ENCODE measurements at places on chromosomes 4 and X. TPM values are rescaled to one million over a fixed set of nuclear protein-coding genes. Genes with fewer than 3 reads are reported as not detected.

GRCh38 chr4:74426101-74426500, 18.8 kb upstream of the AREG start:
- no peak overlapping the region for H3K4me3 ChIP-seq
- peaks cover 4% of the 10 kb centered on the region for H3K4me1 ChIP-seq
- H3K36me3 ChIP-seq: no peaks in the 10 kb centered on the region
- H3K27ac ChIP-seq: no peak overlapping the region
- H3K27me3 ChIP-seq: peaks cover 3% of the 10 kb centered on the region

DNA sequence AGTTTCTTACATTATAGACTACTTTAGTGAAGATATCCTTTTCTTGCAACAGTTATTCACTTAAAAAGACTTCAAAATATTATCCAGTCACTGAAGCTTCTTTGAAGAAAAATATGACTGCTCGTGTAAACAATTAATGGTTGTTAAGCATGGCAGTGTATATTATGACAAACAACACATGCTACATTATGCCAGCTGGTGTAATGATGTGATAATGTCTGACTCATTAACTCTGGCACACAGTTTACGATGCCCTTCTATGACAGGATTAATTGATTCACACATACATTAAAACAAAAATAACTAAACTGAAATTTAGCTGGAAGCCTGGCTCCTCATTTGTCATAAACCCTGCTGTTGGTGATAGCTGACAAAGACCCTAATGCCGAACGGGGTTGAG, 22.4 kb downstream of the GK2 start:
- no peak overlapping the region for H3K27ac ChIP-seq
- H3K27me3 ChIP-seq: peaks cover 1% of the 10 kb centered on the region
- no peak for DNase-seq
- H3K4me3 ChIP-seq: no peak overlapping the region
- no peaks in the 10 kb centered on the region for H3K4me1 ChIP-seq

DNA sequence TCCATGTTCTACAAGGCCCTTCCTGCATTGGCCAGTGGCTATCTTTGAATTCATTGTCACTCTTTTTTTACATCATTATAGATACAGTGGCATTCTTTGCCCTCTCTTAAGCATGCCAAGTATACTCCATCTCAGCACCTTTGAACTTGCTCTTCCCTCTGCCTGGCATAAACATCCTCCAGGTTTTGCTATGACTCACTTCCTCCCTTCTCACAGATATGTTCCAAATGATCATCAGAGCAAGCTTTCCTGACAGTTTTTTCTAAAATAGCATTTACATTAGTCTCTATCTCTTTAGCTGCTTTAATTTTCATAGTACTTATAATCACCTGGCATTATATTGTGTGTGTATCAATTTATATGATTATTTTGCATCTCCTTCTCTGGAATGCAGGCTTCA, 553.3 kb upstream of the MAGEB2 start:
- no peak overlapping the region for H3K4me3 ChIP-seq
- peaks cover 51% of the 10 kb centered on the region for H3K4me1 ChIP-seq
- peak overlapping the region; percentile 81 for H3K27ac ChIP-seq
- H3K36me3 ChIP-seq: no peaks in the 10 kb centered on the region
- no peaks in the 10 kb centered on the region for H3K27me3 ChIP-seq
- no peak for DNase-seq

DNA sequence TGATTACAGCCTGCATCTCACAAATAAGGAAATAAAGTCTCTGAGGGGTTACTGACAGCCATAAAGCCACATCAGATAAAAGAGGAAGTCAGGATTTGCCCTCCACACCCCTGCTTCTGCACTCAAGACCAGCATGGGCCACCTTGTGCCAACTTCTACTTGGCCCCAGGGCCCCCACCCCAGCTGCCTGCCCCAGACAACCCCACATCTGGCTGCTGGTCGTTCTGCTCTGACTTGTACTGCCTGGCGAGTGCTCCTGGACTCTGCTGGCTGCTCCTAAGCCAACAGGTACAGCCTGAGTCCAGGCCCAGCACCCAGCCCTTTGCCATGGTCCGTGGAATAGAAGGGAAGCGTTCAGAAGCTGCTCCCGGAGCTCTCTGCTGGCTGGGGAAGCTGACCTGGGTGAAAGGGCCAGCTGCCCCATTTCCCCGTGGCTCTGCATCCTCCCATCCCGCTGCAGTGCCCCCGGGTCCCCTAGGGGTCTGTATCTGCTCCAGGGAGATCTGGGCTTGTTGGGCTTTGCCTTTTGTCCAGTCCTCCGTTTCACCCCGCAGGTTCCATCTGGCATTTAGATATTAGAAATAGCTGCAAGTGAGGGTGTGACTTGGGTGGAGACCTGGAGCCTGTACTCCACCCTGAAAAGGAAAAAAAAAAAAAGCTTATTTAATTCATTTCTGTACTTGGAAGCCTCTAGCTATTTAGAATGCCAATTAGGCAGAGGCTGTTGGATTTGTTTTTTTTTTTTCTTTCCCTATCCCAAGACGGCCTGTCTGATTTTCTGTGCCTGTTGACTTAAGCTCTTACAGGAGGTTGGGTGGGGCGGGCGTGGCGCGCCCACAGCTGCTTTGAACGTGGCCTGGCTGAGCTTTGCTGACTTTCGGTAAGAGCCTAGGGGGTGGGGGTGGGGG, 194.7 kb downstream of the PTTG2 start:
- H3K36me3 ChIP-seq: no peaks in the 10 kb centered on the region
- H3K27ac ChIP-seq: peak overlapping the region; percentile 18
- peaks cover 36% of the 10 kb centered on the region for H3K4me1 ChIP-seq
- H3K27me3 ChIP-seq: no peaks in the 10 kb centered on the region
- no peak for DNase-seq

- H3K4me1 ChIP-seq: peaks cover 93% of the 10 kb centered on the region
- peak overlapping the region; percentile 94 for H3K27ac ChIP-seq
- H3K4me3 ChIP-seq: no peak overlapping the region
- peaks cover 3% of the 10 kb centered on the region for H3K36me3 ChIP-seq
Observed at GRCh38 chr4:119728692-119729593, 100.3 kb upstream of the PDE5A start.

GRCh38 chr4:174066611-174067205, 216.8 kb downstream of the FBXO8 start:
- H3K4me3 ChIP-seq: no peak overlapping the region
- no peak for DNase-seq
- H3K27ac ChIP-seq: no peak overlapping the region
- H3K4me1 ChIP-seq: no peaks in the 10 kb centered on the region

Gene ZCCHC18
- 6.8 TPM for total RNA-seq

DNA sequence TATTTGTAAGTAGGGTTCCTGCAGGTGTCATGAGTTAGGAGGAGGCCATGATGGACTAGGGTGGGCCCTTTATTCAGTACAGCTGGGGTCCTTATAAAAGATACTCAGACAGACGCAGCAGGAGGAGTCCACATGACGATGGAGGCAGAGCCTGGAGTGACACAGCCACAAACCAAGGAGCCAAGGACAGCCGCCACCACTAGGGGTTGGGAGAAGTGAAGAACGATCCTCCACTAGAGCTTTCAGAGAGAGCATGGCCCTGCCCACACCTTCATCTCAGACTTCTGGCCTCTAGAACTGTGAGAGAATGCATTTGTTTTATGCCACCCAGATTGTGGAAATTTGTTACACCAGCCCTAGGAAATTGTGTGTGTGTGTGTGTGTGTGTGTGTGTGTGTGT, 31.1 kb downstream of the JAKMIP1 start:
- H3K4me3 ChIP-seq: no peak overlapping the region
- H3K4me1 ChIP-seq: no peaks in the 10 kb centered on the region
- no peak overlapping the region for H3K27ac ChIP-seq

Gene TAF7L
- 0.39 TPM for total RNA-seq

GRCh38 chr4:63361628-63362027, 1047.6 kb downstream of the TECRL start:
- H3K36me3 ChIP-seq: no peaks in the 10 kb centered on the region
- H3K4me1 ChIP-seq: peaks cover 3% of the 10 kb centered on the region
- DNase-seq: no peak
- H3K27me3 ChIP-seq: no peaks in the 10 kb centered on the region
- H3K4me3 ChIP-seq: no peak overlapping the region

GRCh38 chr4:680928-681645, 6.7 kb downstream of the MYL5 start:
- no peak for DNase-seq
- peak overlapping the region; percentile 61 for H3K4me3 ChIP-seq
- H3K36me3 ChIP-seq: no peaks in the 10 kb centered on the region

Gene PPEF2
- total RNA-seq: not detected

GRCh38 chrX:55201930-55202579, 18.1 kb upstream of the PAGE5 start:
- H3K4me3 ChIP-seq: no peak overlapping the region
- H3K27ac ChIP-seq: no peak overlapping the region
- DNase-seq: no peak

Gene PCDH11X
- not detected for total RNA-seq

DNA sequence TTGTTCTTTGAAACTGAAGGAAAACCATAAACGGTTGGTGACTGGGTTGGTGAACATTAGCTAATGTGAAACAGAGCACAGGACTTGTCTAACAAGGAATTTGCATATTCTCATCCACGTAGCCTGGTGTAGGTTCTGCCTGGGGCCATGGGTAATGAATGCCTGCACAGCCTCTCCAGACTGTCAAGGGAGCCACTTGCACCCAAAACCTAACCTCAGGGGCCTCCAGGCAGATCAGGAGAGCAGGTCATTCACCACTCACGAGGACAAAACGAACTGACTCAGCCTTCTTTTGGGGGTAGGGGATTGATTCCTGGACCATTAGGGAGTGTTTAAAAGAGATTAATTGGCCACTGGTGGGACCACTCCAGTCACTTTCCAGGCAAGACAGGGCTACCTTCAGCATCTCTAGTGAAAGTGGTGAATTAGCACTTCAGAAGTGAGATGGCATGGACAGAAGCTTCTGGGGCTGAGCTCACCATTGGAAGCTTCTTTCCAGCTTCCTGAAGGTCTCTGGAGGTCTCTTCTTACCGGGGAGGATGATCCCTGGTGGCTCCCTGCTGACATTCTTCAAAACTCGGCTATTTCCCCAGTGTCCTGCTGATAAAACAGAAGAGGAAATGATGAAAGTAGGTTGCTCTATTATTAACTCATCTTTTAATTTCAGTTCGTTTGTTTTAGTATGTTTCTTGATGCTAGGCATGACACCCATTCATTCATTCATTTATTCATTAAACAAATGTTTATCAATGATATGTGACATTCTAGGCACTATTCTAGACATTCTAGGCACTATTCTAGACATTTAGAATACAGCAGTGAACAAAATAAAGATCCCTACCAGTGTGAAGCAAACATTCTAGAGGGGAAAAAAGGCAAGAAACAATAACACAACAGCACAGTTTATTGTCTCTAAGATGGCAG, 104.5 kb upstream of the LNX1 start:
- no peaks in the 10 kb centered on the region for H3K36me3 ChIP-seq
- H3K27me3 ChIP-seq: no peaks in the 10 kb centered on the region
- H3K4me1 ChIP-seq: peaks cover 8% of the 10 kb centered on the region
- DNase-seq: no peak
- H3K4me3 ChIP-seq: no peak overlapping the region
- no peak overlapping the region for H3K27ac ChIP-seq

- no peak overlapping the region for H3K4me3 ChIP-seq
- peaks cover 19% of the 10 kb centered on the region for H3K4me1 ChIP-seq
- H3K36me3 ChIP-seq: no peaks in the 10 kb centered on the region
- no peak overlapping the region for H3K27ac ChIP-seq
- DNase-seq: no peak
Observed at GRCh38 chr4:169068423-169068822, 58.4 kb upstream of the CBR4 start.

DNA sequence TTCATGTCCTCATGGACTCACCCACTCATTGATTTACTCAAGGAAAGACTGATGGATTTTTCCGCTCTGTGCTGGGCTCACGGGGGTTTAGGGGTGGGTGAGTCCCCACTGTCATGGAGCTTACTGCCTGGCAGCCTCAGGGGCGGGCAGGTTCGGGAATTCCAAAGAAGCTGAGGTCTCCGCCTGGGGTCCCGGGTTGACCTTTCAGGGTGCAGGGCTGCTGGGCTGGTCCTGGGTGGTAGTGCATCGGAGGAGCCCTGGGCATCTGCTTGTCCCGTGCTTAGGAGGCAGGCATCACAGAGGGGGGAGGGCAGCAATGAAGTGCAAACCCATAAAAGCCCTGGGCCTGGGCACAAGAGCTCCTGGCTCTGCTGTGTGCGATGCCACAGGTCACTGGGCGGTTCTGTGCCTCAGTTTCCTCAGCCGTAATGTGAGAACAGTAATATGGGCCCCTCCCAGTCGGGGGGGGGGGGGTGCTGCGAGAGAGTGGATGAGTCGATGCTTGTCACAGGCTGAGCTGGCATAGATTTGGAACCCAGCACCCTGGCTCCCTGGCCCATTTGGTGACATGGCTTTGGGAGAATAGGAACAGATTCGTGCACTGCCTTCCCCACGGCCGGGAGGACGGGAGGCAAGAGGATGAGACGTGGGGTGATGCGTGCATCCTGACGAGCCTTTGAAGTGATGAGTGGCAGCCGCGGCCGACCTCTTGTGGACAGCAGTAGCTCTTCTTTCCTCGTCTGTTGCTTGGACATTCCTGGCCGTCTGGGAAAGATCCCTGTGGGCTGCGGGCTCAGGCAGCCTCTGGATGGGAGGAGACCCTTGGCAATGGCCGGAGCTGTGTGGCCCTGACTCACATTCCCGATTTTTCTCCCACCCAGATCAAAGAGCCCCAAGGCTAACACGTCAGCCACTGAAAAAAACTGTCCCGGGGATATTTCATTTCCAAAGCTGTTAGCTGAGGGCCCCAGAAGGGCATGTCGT, 42.0 kb downstream of the PSAPL1 start:
- peaks cover 26% of the 10 kb centered on the region for H3K4me1 ChIP-seq
- peaks cover 1% of the 10 kb centered on the region for H3K36me3 ChIP-seq
- peaks cover 44% of the 10 kb centered on the region for H3K27me3 ChIP-seq

- no peaks in the 10 kb centered on the region for H3K4me1 ChIP-seq
- DNase-seq: peak; percentile 70
- no peak overlapping the region for H3K27ac ChIP-seq
- H3K36me3 ChIP-seq: no peaks in the 10 kb centered on the region
- H3K4me3 ChIP-seq: no peak overlapping the region
Observed at GRCh38 chr4:5973486-5974220, 44.6 kb downstream of the C4orf50 start.

Gene BTK
- total RNA-seq: not detected

DNA sequence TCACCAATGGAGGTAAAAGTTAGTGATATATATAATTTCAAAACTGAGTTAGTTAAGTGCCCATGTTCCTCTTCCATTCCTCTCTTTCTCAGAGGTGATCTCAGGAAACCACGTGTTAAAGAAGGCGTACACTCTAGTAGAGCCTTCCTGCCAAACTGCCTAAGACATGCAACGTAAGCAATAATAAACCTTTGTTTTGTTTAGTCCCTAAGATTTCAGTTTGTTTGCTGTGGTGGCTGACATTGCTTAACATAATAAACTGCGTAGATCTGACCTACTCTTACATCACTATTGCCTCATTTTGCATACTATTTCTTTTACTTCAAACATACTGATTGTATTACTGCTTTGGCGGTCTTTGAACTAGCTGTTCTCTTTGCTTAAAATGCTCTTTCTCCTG, 99.2 kb downstream of the JADE1 start:
- no peaks in the 10 kb centered on the region for H3K27me3 ChIP-seq
- H3K27ac ChIP-seq: no peak overlapping the region
- no peak for DNase-seq
- H3K36me3 ChIP-seq: no peaks in the 10 kb centered on the region

Gene PASD1
- total RNA-seq: not detected
